ENCODE measurements at places on chromosomes 5 and 9. TPM values are rescaled to one million over a fixed set of nuclear protein-coding genes. Genes with fewer than 3 reads are reported as not detected.

DNA sequence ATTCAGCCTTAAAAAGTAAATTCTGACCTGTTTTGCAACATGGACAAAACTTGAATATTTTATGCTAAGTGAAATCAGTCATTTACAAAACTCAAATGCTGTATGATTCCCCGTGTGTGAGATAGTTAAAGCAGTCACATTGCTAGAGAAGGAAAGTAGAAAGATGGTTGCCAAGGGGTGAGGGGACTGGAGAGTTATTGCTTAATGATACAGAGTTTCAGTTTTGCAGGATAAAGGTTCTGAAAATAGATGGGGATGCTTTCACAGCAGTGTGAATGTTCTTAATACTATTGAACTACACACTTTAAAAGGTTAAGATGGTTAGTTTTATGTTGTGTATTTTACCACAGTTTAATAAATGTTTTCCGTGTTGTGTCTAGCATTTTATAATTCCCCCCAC is 51.2 kb downstream of the SGCD start:
- no peak for DNase-seq

DNA sequence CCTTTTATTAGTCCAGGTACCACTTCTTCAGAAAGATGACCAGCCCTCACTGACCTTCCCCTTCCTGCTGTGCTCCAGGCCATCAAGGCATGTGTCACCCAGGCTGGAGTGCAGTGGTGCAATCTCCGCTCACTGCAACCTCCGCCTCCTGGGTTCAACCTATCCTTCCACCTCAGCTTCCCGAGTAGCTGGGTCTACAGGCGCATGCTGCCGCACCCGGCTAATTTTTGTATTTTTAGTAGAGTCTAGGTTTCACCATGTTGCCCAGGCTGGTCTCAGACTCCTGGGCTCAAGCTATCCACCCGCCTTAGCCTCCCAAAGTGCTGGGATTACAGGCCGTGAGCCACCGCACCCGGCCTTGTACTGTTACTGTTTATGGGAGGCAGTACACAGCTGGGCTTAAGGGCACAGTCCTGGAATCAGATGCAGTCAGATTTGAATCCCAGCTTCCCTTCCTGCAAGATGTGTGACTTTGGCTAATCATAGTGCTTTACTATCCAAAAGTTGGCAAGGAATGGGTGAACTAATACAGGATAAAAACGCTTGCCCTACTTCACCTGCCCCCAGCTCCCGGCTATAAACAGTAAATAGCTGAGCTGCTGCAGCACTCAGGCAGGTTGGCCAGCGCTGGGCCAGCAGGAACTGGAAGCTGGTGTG is 483 bp upstream of the EIF4EBP3 start:
- no peak for DNase-seq

DNA sequence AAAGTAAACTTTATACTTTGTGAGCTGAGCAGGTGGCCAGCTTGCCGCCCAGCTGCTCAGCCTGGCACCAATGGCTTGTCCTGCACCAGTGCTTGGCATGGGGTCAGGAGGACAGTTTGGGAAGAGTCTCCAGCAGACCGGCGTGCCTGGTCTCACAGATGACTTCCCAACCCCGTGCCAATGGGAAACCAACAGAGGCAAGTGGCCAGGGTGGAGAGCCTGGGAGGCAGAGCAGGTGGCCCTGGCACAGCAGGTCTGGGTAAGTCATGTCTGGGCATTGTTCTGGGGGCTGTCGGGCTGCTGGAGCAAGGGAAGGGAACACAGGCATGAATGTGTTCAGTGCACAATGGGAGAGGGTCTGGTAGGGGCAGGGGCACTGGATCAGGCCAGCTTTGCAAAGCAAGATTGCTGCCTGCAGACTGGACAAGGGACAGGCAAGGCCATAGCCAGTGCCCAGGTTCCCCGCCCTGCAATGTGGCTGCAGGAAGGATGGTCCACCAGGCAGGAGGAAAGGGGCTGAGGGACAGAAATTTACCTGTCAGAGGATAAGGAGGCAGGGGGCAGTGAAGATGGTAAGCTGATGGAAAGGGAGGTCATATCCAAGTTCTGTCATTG is 76.2 kb upstream of the ALDH1B1 start:
- no peak for DNase-seq

DNA sequence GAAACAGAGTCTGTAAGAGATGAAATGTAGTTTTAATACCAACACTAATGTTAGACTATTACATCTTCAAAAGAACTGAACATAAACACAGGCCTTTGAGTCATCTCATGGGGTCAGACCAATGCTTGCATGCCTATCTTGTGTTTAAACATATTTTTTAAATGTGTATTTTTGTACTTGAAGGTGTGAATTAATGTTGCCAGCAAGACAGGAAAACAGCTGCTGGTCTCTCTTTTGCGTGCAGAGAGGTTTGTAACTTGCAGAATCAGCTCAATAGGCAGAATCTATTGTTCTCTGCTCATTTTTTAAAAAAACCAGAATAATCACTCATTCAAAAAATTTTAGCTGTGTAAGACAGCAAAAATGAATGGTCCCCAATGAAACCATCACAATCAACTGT is 180.2 kb downstream of the ALDH1A1 start:
- DNase-seq, result peak; percentile 19

DNA sequence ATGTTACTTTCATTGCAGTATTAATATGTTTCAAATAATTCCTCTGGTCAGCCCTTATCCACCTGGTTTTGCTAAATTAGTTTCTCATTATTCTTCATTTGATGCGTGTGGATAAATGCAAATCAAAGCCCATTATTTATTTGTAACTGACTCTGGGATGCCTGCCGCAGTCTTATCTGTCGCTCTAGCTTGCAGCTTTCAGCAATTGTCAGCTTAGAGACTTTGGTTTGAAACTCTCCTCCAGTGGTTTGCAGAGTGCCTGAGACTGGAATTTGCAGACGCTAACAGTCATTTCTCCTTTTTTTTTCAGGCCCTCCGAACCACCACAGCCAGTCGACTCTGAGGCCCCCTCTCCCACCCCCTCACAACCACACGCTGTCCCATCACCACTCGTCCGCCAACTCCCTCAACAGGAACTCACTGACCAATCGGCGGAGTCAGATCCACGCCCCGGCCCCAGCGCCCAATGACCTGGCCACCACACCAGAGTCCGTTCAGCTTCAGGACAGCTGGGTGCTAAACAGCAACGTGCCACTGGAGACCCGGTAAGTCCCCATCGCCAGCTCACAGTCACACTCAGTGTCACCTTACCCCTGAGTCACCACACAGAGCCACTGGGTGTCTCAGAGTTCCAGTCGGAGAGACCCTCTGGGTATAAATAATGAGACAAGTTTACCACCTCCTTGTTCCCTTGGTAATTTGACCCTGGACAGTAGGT is 339.0 kb upstream of the WWC1 start:
- DNase-seq, result no peak

DNA sequence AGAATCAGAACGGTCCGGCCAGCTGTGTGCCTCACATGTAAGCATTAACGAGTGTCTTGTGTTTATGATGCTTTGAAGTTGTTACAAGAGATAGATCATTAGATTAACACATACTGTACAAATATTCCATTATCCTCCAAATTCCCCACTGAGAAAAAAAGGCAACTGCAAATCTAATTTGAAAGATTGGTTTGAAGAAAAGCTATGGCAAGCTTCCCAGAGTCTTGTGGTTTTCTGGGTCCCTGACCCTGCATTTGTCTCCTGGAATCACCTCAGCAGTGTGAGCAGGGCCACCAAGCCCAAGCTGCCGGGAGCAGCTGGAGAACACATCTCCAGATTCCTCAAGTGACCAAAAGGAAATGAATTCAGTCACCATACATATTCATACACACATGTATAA is 36.9 kb upstream of the ADAMTS16 start:
- no peak for DNase-seq

GRCh38 chr5:140214831-140215230 is 39.8 kb downstream of the CYSTM1 start:
- no peak for DNase-seq

- DNase-seq, result peak; percentile 51
These were observed 62.1 kb upstream of the VLDLR start for GRCh38 chr9:2559192-2560152.

DNA sequence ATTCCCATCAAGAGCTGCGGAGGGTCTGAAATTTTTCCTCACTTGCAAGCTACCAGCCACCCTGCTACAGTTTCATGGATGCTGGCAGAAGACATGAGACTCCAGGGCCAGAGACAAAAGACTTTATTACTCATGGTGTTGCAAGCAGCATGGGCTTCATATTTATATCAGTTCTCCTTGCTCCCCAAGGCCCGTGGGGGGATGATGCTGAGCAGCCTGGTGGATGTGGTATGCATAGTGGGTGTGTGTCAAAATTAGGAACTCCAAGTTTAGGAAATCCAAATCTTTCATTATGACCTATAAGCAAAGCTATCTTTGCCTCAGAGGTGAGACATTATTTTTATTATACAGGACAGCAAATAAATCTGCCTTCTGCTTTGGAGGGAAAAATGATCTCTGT is 105.7 kb upstream of the ALDH1B1 start:
- DNase-seq, result no peak

GARIN3 gene
- total RNA-seq, result not detected

DAPK1 gene
- total RNA-seq, result 36.9 TPM

GFPT2 gene
- total RNA-seq, result 0.79 TPM

PRDM9 gene
- not detected for total RNA-seq

ZMYND19 gene
- total RNA-seq, result 11.1 TPM

All from lung microvascular endothelial cell (primary cell).